ENCODE measurements at places on chromosomes 1 and 21.

DNA sequence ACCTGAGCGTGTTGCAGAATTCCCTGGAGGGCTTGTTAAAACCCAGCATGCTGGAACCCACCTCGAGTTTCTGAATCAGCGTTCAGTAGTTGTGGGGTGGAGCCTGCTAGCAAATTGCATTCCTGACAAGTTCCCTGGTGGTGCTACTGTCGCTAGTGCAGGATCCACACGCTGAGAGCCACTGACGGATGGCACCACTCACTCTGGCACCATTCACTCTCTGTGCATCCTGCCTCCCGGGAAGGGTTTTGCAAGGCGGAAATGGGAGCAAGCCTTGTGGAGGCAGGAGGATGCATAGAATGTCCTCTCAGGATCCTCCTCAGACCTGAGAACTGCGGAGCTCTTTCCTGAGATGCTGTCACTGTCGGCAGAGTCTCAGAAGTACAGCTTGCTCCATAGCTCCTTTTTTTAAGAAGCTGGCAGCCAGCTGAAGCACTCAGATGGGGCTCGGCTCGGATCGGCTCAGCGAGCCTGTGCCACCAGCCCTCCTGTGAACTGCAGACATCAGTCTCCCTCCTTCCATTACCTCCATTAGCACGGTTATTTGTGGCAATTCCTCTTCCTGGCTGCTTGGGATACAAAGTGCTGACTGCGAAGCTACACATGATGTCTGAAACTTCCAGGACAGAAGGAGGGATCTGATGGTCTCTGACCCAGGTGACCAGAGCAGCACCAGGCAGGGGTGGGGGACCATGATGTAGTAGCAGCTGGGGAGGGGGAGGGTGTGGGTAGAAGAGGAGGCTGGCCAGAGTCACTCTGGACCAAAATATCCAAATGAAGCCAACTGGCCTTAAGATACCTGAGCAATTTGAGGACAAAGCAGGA, 89.6 kb downstream of the C1orf94 start:
- no peak for DNase-seq

GRCh38 chr1:24951337-24951736, 21.3 kb upstream of the RUNX3 start:
- DNase-seq = no peak

GRCh38 chr1:89821322-89822108, 683 bp downstream of the LRRC8D start:
- DNase-seq = peak; percentile 54

DNA sequence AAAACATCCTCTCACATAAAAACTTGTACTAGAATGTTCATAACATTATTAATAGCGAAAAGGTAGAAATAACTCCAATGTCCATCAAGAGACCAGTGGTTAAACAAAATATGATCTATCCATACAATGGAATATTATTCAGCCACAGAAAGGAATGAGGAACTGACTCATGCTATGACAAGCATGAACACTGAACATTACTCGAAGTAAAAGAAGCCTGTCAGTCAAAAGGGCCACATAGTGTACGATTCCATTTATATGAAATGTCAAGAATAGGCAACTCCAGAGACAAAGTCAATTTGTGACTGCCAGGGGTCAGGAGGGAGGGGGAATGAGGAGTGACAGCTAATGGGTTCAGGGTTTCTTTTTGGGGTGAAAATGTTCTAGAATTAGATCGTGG, 2.3 kb downstream of the VPS26C start:
- DNase-seq = no peak

- DNase-seq = peak; percentile 43
Observed at GRCh38 chr1:234322979-234323378, 50.3 kb upstream of the COA6 start.

- no peak for DNase-seq
Observed at GRCh38 chr21:37062593-37062935, 10.3 kb downstream of the PIGP start.

GRCh38 chr1:175192111-175192629, 406 bp downstream of the KIAA0040 start:
- DNase-seq = peak; percentile 6

GRCh38 chr1:80639777-80640533, 1160.8 kb upstream of the ADGRL2 start:
- no peak for DNase-seq

DNA sequence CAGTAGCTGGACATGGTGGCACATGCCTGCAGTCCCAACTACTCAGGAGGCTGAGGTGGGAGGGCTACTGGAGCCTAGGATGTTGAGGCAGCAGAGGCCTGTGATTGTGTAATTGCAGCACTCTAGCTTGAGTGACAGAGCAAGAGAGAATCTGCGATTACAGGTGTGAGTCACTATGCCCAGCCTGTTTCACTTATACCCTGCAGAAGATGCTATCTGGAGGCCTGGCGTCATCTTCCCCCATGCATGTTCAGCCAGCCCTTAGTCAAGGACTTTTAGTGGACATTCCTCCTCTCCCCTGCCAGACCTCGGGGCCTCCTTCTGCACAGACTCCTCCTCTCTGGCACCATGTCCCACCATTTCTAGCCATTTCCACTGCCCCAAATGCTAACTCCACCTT, 36.3 kb upstream of the RCC2 start:
- no peak for DNase-seq

DNA sequence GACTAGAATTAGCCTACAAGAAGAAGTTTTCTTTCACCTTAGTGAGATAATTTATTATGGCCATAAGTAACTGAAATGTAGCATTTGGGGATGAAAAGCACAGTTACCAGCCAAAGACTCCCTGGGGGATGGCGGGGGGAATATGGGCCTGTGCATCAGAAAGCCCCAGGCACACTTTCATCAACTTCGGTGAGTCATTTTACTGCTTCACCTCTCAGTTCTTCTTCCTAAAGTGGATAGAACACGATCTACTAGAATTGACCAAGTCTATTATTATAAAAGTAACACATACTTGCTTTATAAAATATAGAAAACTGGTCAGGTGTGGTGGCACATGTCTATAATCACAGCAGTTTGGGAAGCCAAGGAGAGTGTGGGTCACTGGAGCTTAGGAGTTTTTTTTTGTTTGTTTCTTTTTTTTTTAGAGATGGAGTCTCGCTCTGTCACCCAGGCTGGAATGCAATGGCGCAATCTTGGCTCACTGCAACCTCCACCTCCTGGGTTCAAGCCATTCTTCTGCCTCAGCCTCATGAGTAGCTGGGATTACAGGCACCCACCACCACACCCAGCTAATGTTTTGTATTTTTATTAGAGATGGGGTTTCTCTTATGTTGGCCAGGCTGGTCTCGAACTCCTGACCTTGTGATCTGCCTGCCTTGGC, 141.8 kb downstream of the ZZZ3 start:
- DNase-seq = no peak

DNA sequence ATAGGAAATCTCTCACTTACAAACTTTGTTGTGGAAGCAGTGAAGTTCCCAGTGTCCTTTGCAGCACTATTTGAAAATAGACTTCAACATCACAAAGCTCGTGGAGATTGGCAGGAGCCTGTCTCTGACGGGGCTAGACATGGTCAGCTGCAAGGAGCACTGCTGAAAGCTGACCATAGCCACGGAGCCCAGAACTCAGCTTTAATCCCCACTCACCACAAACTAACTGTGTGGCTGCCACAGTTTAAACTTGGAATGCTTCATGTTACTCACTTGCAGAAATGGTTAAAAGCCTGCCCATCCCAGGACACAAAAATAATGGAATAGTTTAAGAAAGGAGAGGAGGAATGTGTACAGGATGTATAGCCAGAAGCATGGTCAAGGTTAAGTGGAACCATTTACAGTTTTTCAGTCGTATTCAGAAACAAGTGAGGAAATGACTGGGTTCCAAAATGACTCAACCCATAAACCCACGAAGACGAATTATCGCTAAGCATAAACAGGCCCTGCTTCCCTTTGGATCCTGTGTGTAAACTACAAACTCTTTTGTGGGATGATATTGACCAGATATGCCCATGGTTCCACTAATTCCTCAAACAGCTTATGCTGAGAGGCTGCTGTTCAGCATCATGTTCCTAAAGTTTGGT, 18.2 kb downstream of the DNALI1 start:
- no peak for DNase-seq

GRCh38 chr1:12618965-12619791, 1.2 kb upstream of the DHRS3 start:
- peak; percentile 48 for DNase-seq

DNA sequence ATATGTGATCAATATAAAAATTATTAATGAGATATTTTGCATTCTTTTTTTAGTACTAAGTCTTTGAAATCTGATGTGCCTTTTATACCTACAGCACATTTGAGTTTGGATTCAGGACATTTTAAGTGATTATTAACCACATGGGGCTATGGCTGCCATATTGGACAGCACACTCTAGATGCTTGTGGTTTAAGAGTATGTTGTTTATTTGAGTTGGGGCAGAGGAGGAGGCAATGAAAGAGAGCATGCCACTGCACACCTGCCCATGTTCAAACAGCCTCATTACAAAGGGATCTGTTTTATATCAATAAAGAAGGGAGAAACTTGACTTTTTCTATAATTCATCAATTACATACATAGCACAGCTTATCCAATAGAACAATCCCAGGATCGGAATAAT, 99.4 kb upstream of the EDEM3 start:
- no peak for DNase-seq

GRCh38 chr1:30039354-30040080, 683.9 kb downstream of the MATN1 start:
- no peak for DNase-seq

DNA sequence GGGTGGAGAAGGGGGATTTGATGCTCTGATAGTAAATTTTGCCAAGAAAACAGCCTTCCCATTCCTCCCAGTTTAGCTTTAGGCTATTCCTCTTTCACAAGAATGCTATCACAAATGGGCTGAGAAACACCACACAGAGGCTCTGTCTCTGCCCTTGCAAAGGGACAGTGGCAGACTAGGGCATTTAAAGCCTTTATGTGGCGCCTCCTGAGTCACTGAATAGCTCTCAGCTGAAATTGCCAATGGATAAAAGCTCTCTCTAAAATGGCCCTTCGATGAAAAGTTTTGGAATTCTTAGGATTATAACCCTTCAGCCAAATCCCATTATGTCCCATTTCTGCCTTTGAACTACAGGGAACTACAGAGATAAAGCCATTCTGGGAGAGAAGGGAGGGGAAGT, 1000.4 kb downstream of the ADGRL2 start:
- no peak for DNase-seq

GRCh38 chr1:42323551-42323950, 11.5 kb downstream of the FOXJ3 start:
- no peak for DNase-seq

GRCh38 chr1:3688356-3689137, 36.2 kb downstream of the TP73 start:
- DNase-seq = no peak

- DNase-seq = no peak
Observed at GRCh38 chr1:54967372-54967771, 13.1 kb upstream of the TMEM61 start.

DNA sequence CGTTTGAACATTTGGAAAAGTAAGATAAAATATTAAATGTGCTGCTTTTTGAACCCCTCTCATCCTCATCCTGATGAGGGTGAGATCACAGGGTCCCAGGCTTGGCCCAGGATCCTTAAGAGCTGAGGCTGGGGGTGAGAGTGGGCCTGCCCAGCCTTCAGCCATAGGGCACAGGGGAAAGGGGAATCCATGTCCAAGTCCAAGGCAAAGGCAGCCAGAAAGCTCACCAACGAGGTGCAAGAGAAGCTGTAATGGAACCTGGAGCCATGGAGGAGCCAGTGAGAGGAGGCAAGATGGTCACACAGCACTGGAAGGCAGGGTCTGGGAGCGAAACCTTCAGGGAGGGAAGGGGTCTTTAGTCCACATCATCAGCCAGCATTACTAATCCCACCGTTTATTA, 191.9 kb downstream of the RRAGC start:
- DNase-seq = no peak

DNA sequence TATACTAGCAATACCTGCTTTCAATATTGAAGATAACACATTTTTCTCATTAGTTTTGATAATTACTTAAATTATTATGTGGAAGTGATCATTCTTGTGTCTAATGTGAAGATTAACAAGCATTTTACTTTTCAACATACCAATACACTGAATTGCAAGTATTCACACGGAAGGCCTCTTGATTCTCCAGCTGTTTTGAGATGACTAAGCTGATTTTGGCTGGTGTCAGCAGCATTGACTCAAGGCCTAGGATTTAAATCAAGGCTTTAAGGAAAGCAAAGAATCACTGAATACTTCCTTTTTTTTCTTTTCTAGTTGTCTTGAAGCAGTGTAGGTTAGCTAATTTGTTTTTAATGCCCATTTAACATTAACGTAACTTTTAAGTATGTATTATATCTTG, 373.7 kb downstream of the SRGAP2C start:
- DNase-seq = no peak

GRCh38 chr1:244319283-244320132, 132.2 kb downstream of the ADSS2 start:
- DNase-seq = no peak

DNA sequence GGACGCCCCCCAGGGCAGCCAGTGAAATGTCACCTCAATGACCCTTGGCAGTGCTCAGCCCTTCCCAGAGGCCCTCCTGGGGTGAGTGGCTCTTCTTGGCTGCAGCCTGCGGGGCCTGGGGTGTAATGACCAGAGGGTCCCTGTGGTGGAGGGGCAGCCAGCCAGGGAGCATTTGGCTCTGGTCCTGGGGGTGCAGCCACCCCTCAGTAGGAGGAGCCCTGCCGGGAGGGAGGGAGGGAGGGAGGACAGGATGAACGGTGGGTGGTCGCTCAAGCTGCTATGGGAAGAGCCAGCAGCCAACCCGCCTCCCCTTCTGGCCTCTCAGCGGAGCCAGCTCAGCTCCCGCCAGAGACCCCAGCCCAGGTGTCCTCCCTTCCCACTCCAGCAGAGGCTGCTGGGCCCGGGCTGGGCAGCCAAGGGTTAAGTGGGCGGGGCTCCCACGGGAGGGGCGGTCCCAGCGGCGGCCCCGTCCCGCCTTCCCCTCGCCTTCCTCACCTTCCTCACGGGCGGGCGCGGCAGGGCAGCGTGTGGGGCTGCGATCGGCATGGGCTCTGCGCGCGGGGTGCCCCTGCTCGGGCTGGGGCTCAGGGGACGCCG, 9.0 kb upstream of the PLCH2 start:
- no peak for DNase-seq

GRCh38 chr21:34546542-34546941, 34.5 kb upstream of the KCNE1 start:
- DNase-seq = no peak

DNA sequence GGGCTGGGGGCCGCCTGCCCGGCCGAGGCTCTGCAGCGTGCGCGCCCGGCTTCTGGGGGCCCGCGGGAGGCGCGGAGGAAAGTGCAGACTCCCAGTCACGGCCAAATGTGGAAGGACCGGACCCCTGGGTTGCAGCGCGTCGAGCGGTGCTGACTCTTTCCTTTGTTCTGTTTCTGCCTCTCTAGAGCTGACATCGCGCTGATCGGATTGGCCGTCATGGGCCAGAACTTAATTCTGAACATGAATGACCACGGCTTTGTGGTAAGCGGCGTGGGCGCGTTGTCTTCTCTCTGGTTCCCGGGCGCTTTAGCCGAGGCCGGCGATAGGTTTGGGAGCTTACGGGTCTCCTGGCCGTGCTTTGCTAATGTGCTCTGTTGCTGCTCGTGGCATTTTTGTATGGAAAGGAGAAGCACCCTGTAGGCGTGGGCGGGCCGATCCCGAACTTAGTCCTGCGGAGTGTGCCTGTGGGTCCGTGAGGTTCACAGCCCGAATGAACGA, 629 bp downstream of the PGD start:
- DNase-seq = no peak
